ENCODE measurements at places on chromosomes 6 and 20.

DNA sequence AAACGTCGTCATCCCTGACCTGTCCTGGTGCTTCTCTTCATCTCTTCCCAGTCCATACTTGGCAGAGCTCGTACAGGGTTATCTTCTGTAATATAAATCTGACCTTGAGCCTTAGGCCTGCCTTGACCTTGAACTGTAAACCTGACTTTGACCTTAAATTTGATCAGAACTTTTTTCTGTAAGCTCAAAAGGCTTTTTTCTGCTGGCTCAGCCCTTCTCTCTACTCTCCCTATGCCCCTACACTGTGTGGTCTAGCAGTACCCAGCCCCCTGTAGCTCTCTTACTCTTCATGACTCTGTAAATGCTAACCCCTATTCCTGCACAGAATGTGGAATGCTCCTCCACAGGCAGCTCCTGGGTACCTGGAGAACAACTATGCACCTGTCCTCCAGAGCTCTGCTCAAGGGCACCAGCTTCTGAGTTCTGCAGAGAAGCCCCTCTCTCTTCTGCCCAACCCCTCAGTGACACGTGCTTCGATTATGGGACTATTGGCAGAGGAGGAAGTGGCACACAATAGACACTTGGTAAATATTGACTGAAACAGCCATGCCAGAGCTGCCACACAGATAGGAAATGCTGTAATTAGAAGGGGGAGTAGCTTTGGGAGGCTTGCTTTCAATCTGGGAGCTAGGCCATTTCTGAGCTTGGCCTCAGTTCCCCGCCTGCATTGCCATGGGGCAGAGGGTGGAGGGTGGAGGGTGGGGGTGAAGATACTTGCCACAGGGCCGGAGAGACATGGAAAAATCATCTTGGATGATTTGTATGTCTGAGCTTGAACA, 15.4 kb downstream of the SNPH start:
- DNase-seq, result peak; percentile 72

DNA sequence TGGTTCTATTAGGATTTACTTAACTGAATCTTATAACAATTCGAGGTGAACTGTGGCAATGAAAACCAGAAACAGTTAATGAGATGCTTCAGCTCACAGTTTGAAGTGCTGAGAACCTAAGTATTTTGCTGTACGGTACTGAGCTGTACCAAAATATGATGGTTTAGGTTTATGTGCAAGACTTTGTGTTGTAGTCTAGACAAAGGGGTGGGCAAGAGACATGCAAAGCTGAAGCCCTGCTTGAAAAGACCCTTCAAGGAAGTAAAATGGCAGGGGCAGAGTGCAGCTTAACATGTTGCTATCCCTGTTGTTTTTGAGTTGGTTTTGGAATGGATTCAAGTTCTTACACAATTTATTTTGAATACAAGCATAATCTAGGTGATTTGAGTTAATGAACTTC, 54.0 kb downstream of the RNF182 start:
- DNase-seq, result no peak

DNA sequence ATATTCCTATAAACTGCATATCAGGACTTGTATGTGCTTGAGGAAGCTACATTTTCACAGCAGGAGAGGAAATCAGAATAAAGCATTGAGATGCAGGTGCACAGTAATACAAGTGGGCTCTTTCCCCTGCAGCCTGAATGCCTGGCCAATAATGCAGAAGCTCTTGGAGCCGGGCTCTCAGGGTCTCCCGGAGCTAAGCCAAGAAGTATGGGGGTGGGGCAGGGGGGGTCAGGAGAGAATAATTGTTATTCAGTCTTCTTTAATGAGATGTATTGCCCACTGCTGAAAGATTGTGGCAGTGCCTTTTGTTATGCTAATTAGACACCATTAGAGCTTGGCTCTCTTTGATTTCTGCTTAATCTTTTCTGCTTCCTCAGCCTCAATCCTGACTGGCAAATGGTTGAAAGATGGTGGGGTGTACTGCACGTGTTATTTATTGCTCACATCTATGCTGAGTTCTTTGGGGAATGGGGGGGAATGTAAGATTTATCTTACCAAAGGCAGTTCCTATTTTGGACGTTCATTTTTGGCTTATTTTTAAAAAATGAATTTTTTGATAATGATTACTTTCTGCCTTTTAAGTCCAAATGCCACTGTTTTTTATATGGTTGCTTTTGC, 407.6 kb upstream of the SOX4 start:
- no peak for DNase-seq

GRCh38 chr6:105321728-105322127, 81.2 kb downstream of the PREP start:
- no peak for DNase-seq

GRCh38 chr20:57399587-57400155, 8.5 kb downstream of the RBM38 start:
- no peak for DNase-seq

DNA sequence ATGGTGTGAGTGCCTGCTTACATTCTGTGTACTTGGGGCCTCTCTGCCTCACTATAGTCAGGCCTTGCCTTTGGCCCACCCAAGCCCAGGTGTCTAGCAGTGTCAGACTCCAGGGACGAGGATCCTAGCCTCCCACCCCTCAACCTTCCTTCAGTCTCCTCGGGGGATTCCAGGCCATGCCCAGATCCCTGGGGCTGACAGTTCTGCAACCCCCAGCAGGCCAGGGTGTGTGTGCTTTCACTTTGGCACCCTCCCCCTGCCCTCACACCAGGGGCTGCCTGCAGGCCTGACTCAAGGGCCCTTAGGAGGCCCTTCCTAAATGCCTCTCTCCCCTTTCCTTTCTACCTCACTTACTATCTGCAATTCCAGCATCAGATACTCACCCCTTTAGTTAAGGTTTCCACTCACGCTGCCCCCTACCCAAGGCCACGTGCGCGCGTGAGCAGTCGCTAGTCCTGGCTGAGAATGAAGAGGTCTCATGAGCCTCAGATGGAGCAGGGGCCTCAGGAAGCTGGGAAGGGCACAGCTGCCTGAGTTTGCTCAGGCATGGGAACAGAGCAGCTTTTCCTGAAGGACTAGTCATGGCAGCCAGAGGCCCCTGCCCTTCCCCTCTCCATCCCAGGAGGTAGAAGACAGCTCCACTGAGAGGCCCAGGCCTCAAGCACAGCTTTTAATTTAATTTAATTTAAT, 859 bp upstream of the CLPS start:
- DNase-seq, result no peak

- no peak for DNase-seq
Measured at GRCh38 chr20:53002786-53003185, 30.6 kb downstream of the TSHZ2 start.

- DNase-seq, result no peak
Measured at GRCh38 chr6:1136415-1136774, 175.5 kb upstream of the FOXQ1 start.

DNA sequence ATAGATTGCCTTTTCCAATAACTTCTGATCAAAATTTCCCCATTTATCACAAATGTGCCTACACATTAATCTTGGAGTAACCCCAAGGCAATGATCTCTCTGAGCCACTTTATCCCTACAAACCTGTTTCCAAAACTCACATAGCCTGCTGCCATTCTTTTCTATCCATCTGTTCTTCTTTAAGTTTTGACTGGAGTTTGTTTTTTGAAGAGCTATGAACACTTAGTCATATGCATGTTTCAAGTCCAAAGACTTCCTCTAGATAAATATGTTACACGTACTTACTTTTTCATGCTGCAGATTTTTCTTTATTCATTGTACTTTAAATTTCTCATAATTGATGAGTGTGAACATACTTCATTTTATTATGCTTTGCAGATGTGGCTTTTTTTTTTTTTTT, 488.9 kb upstream of the CITED2 start:
- no peak for DNase-seq

- no peak for DNase-seq
Measured at GRCh38 chr6:117951783-117952182, 44.7 kb downstream of the SLC35F1 start.

DNA sequence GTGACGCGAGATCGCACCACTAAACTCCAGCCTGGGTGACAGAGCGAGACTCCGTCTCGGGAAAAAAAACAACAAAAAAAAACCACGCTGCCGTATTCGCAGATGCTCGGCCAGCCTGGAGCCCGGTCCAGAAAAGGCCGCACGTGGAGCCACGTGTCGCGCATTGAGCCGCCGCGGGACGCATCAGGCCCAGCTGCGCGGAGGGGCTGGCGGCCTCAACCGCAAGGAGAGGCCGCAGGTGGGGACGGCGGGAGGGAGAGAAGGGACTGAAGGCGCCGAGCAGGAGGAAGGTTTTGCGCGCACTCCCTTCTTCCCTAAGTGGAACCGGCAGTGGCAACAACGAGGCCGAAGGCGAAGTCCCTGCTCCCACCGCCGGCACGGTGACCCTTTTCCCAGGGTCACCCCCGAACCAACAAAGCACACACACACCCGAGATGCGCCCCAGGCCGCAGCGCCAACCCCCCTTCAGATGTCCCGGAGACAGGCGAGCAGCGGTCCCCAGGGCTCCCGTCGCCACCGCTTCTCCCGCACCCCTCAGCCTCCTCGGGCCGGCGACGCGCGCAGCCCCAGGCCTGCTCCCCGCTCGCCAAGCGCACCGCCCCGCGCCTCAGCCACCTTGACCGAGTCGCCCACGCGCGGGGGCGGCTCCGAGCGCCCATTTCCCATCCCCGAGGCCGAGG, 681 bp downstream of the SYCP2 start:
- no peak for DNase-seq

DNA sequence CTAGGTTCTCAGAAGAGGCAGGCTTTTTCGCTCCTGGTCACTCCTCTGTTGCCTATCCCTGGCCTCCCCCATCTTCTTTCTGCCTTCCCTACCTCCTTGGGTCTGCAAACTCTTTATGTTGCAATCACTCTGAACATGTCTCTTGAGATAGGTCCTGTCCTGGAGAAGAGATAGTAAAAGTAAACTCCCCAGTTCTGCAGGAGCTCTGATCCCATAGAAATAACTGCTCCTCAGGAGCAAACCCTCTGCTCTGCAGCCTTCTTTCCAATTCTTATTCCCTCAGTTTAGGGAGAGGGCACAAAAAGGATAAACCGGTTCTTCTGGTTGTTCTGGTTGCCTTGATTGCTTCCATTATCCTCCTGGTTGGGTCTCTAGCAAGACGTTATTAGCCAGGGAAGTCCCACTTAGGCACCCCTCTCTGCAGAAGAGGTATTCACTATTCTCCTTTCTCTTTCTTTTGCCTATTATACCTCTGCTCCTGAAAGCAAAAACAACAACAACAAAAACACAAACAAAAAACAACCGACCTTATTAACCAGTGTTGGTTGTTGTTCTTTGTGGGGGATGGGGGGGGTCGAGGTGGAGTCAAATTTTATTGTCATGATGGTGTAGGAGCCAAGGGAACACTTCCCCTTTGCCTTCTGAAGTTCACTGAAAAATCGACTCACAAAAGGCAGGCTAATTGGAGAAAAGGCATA, 973 bp downstream of the TRIM38 start:
- DNase-seq, result no peak

DNA sequence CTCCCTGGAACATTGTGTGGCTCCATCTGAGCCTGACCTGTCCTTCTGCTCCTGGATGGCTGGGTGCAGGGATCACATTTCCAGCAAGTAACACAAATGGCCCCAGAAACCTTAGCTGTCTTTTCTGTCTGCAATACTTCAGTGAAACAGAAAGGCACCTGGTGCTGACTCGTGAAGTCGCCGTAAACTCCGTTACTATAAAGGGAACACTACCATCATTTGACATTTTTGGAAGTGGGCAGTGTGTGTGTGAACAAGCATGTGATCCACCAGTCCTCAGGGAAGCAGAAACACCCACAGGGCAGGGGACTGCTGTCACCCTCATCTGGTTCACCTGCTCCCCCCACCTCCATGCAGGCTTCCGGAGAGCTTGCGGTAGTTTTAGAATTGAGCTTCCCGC, 23.9 kb downstream of the SERPINB6 start:
- DNase-seq, result no peak

- DNase-seq, result no peak
Measured at GRCh38 chr20:34396408-34396807, 33.3 kb downstream of the ITCH start.

DNA sequence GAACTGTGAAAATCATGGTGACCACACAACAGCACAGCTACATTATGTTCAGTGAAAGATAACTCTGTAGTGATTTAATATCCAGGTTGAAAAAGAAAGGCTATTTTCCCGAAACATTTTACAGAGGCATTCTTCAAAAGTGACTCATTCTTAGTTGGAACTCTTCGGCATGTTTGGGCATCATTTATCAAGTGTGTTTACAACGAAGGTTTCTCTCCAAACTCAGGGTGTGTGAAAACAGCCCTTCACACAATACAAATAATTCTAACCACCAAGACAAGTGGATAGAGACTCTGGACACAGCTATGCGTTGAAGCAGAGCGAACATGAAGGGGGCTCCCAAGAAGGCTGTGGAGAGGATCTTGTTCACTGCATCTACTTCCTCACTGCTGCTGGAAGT, 57.6 kb downstream of the CBLN4 start:
- DNase-seq, result no peak

GRCh38 chr6:52209770-52210169, 23.6 kb downstream of the IL17A start:
- no peak for DNase-seq

GRCh38 chr20:37711994-37712964, 18.4 kb downstream of the CTNNBL1 start:
- no peak for DNase-seq

- no peak for DNase-seq
Measured at GRCh38 chr6:108001696-108002231, 43.8 kb upstream of the SEC63 start.

- no peak for DNase-seq
Measured at GRCh38 chr6:83019741-83020140, 45.9 kb downstream of the UBE3D start.

- DNase-seq, result no peak
Measured at GRCh38 chr6:23561732-23562131, 564.3 kb upstream of the NRSN1 start.

DNA sequence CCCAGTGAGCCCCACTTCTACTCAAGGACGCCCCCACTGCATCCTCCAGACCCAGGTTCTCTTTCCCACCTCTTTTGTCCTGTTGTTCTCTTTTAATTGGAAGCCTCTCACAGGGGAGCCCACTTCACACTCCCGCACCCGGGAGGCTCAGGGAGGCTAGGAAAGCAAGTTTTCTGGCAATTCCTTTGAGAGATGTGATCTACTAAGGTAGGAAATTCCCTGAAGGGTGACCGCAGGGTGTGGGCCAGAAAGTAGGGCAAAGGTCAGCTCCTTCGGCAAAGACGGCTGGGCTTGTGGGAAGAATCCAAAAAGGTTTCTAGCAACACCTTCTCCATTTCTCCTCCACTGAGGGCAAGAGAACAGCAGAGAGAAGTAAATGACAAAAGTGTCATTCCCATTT, 98.1 kb upstream of the PTPN1 start:
- DNase-seq, result no peak

- no peak for DNase-seq
Measured at GRCh38 chr6:108654465-108655106, 93.9 kb downstream of the FOXO3 start.

- DNase-seq, result no peak
Measured at GRCh38 chr6:35343835-35344550, 1.6 kb downstream of the PPARD start.
